T-helper 2 cell (primary cell): ENCODE measurements at places on chromosomes 7 and 10.

GRCh38 chr7:4725014-4725849 lies 43.1 kb downstream of the FOXK1 start:
- no peak for DNase-seq

GRCh38 chr10:93465806-93466675 lies 16.1 kb downstream of the MYOF start:
- DNase-seq, result no peak

DNA sequence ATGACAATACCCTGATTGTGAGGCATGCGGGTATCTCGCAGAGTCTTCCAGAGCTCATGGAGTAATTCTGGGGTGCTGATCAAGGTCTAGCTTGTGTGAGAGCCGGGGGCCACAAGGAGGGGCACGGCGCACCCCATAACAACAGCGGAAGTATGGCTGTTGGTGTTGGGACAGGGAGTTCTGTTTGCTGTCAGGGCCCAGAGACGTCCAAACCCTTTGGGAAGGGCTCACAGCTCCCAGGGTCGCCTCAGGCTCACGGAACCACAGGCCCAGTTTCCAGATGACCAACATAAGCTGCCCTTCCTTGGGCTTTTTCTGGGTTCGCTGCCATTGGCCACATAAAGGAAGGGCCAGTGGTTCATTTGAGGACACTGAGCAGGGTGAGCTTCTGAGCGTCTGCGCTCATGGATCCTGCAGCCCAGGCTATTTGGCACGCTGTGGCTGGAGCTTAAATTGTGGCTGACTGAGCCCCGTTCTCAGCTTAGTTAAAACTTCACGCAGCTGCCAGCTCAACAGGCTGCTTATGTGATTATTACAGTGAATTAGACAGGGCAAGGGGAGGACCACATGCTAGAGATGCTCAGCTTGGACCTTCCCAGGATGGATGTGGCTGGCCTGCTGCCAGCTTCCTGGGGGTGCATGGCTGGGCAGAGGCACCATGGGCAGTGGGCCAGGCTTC lies 92.3 kb downstream of the DNAJB6 start:
- no peak for DNase-seq

- no peak for DNase-seq
Measured at GRCh38 chr7:157470017-157470322, 133.2 kb downstream of the DNAJB6 start.

- DNase-seq, result no peak
Measured at GRCh38 chr10:18233775-18234174, 93.6 kb downstream of the CACNB2 start.
